M059J (cell line): ENCODE measurements at places on chromosomes 1 and 21.

DNA sequence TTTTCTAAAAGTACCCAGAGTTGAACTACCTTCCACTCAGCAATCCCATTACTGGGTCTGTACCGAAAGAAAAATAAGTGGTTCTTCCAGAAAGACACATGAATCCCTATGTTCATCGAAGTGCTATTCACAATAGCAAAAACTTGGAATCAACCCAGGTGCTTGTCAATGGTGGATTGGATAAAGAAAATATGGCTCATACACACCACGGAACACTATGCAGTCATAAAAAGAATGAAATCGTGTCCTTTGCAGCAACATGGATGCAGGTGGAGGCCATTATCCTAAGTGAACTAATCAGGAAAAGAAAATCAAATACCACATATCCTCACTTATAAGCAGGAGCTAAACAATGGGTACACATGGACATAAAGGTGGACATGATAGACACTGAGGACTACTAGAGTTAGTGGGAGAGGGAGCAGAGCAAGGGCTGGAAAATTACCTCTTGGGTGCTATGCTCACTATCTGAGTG is 32.9 kb upstream of the JUN start:
- no peak for DNase-seq

DNA sequence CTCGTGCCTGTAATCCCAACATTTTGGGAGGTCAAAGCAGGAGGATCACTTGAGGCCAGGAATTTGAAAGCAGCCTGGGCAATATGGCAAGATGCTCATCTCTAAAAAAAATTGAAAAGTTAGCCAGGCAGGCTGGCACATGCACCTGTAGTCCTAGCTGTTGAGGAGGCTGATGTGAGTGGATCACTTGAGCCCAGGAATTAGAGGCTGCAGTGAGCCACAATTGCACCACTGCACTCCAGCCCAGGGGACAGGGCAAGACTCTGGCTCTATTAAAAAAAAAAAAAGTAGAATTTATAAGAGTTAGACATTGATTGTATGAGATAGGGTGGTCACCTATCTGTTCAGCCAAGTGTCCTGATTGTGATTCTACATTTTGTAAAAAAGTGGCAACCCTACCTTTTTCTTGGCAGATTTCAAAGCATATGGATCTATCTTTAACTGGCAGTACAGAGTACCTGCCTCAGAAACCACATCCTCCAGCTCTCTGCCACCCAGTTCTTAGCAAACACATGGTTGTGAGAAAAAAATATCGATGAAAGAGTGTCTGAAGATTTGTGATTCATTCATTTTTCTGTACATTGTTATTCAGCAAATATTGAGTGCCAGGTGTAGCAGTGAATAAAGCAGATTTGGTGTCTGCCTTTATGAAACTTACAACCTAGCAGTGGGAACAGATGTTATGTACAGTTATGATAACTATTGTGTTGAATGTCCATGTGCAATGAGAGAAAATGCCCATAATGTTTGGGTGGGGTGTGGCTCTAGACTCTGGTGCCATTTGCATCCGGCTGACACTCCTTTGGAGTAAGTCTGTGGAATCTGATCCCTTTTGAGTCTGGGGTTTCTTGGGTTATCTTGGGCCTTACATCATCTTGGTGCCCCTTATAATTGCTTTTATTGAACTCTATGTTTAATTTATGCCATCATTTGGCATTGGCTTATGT is 82.5 kb downstream of the ST3GAL3 start:
- DNase-seq: no peak

DNA sequence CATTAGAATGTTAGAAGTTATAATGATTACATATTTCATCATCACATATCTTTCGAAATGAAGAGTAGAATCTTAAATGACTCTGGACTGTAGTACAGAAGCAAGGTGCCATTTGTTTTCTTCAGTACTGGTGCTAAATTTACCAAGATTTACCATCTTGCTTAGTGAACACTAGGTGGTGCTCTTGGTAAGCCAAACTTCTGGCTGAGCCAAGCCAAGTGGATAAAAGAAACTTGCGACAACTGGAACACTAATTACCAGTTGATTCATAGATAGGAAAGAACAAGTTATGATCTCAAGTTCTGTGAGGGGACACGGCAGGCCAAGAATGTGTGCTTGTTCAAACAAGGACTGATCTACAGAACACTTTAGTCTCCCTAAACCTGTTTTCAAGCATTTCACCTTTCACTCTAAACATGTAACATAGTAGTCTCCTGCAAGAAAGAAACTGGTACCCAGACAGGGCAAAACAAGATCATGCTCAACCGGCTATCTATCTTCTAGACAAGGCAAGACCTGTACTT is 19.8 kb downstream of the SPRTN start:
- peak; percentile 71 for DNase-seq

- DNase-seq: peak; percentile 98
Observed at GRCh38 chr1:29202584-29203340, 21.1 kb upstream of the SRSF4 start.

DNA sequence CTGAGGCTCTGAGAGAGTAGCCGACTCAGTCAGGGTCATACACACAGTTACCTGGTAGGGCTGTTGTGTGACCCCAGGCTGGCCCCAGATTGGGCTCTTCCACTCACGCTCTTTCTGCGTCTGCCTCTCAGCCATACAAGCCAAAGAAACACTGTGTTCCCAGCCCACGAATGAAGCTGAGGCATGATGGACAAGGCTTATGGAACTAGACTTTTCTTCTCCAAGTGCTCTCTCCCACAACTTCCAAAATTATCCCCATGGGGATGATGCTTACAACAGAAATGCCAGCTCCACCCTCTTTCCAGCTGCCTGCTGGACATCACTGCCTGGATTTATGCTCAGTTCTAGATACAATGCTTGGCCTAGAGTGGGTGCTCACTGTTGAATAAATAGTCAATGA is 102.8 kb upstream of the JUN start:
- DNase-seq: no peak

- no peak for DNase-seq
Observed at GRCh38 chr1:62744611-62745577, 39.0 kb upstream of the ATG4C start.

DNA sequence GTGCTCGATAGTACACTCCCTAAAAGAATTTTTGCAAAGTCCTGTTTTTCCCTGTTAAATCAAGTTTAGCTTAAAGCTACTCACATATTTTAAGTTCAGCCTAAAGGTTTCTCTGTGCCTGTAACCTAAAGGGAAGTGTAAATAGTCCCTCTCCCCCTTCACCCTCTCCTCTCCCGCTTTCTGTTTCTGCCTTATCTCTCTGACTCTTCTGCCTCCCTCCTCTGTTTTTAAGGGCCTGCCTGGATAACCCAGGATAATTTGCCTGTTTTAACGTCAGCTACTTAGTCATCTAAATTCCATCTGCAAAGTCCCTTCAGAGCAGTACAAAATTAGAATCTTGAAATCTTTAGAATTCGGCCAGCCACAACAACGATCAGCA is 92.6 kb downstream of the NID1 start:
- peak; percentile 78 for DNase-seq

- DNase-seq: no peak
Observed at GRCh38 chr1:30770150-30770549, 12.6 kb upstream of the LAPTM5 start.

DNA sequence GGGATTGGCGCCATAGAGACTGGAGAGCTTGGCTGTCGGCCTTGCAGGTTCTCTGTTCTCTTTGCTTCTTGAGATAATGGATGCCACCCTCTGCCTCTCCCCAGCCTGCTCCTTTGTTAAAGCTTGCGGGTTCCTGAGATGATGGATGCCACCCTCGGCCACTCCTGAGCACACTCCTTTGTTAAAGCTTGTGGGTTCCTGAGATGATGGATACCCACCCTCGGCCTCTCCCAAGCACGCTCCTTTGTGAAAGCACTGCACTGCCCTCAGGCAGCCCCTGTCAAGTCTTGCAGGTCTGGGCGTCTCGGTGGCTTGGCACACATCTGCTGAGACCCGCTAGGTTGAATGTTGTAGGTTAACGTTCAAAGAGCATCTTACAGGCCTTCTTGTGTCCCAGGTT is 76.5 kb downstream of the SCCPDH start:
- no peak for DNase-seq

- DNase-seq: no peak
Observed at GRCh38 chr21:17050156-17050555, 462.7 kb upstream of the CXADR start.

DNA sequence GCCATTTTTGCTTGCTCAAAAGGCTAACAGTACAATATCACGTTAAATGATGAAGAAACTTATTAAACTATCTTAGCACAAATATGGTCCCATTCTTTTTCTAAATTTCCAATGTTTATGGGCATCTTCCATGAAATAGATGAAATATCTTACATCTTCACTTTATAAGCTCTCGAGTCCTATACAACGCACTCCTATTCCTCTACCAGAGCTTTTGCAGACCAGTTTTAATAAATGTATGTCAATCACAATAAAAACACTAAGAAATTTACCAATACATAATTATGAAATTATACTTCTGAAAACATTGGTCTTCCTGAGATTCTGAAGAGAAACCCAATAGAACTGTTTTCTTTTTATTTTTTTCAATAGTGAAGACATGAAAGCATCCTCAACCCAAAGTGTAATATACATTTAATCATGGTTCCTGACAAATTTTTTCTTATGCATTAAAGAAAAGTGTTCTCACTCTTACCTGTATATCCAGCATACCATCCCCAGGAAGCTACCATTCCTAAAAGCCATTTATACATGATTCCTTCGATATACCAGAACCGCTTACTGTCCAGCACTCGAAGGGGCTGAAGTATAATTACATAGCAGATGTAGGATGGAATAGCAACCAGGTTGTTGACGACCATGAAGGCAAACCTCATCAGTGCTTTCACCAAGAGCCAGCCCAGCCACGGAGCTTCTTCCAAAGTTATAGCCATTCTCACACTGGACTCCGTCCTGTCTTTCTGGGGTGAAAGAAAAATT is 1.8 kb downstream of the LPGAT1 start:
- no peak for DNase-seq

DNA sequence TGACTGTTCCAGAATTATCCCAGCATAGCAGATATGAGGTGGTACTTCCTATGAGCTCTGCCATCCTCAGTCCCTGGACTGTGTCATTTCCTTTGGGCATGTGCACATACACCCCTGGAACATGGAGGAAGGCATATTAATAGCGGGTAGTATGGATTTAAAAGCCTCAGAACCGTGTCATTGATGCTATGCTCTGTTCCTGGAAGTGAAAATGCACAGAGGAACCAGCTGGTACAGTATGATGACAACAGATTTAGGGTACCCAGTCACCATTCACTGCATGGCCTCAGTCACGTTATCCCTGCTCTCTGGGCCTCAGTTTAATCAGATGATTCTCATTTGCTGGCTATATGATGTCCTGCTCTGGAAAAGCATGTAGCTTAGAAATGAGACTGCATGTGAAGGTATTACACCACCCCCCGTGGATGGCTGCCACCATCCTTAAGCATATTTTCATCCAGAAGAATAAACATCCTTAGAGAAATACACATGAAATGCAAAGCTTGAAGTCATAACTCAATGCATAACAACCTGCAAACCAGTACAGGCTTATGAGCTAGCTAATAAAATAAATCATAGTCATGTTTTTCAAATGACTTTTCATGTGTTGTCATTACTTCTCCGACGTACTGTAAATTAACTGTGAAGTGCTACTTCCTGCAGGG is 37.8 kb downstream of the SETD4 start:
- DNase-seq: no peak

GRCh38 chr1:17409391-17409811 is 30.1 kb downstream of the RCC2 start:
- DNase-seq: no peak

DNA sequence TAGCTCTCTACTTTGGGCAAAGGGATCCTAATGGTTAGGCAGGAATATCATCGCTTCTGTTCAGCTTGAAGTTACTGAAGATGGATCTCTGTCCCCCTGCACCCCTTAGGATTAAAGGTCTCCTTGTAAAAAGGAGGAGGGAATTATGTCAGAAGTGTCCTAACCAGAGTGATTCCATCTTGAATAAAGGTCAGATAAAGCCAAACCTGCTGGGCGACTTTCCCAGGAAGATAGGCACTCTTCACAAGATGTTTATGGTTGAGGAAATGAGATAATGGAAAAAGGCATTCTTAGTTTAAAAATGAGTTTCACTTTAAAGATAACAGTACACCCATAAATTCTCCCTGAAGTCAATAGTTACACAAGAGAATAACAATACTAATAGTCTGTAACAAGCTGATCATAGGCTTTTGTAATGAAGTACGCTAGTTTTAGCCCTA is 1.7 kb upstream of the NENF start:
- DNase-seq: no peak

- no peak for DNase-seq
Observed at GRCh38 chr1:213568929-213569815, 418.6 kb upstream of the PROX1 start.

- peak; percentile 63 for DNase-seq
Observed at GRCh38 chr1:67053535-67053784, 488 bp downstream of the SLC35D1 start.

- DNase-seq: peak; percentile 89
Observed at GRCh38 chr1:186082235-186082937, 292.7 kb downstream of the TPR start.

DNA sequence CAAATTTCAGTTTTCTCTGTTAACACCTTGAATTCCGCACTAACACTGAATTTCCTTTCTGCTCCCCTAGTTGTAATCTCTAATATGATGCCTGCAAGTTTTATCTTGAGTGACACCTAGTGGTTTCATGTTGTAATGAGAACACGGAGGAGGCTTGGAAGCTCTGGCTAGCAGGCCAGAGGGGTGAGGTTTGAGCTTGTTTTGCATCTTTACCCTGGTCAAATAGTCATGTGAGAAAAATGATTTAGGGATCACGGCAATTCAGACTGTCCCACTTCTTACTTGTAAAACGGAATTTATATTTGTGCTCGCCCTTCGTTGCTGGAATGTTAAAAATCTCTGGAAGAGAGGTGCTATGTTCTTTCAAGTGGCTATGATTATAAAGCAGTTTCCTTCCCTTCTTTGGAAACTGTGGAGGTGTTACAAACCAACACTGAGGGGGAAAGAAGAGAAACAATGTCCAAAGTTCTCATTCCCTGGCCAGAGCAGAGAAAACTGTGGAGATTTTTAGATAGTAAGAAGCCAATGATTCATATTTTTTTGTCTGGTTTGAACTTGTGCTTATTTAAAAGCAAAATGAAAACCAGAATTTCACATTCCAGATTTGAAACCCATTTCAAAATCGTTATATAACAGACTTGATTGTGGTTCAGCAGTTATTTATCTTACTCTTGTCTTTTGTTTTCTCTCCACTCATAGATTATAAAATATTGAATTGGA is 5.3 kb upstream of the MROH9 start:
- peak; percentile 68 for DNase-seq

DNA sequence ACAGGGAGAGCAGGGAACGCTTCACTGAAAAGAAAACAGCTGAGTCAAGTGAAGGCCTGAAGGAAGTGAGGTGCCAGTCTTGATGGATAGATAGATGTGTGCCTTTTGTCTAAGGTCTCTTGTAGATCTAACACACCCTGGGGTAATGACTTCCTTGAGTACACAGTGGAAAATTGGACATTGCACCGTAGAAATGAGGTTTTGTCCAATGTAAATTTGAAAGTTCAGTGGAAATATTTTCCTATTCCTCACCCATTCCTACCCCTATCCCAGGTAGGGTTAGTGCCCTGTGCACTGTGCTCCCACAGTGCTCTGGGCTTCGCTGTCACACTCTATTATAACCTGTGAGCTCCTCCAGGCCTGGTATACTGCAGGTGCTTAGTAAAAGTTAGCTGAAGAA is 24.3 kb downstream of the ZMYND12 start:
- no peak for DNase-seq

GRCh38 chr21:46634427-46634826 is 1.0 kb upstream of the PRMT2 start:
- no peak for DNase-seq

GRCh38 chr21:41802684-41803083 is 35.8 kb upstream of the RIPK4 start:
- DNase-seq: peak; percentile 61

GRCh38 chr1:72281637-72282270 is 585 bp downstream of the NEGR1 start:
- peak; percentile 38 for DNase-seq
